LNCaP clone FGC (cell line): ENCODE measurements at places on chromosomes 6 and 20.
A peak's percentile ranks its signal among the peaks of the same experiment; 100 is the strongest.

DNA sequence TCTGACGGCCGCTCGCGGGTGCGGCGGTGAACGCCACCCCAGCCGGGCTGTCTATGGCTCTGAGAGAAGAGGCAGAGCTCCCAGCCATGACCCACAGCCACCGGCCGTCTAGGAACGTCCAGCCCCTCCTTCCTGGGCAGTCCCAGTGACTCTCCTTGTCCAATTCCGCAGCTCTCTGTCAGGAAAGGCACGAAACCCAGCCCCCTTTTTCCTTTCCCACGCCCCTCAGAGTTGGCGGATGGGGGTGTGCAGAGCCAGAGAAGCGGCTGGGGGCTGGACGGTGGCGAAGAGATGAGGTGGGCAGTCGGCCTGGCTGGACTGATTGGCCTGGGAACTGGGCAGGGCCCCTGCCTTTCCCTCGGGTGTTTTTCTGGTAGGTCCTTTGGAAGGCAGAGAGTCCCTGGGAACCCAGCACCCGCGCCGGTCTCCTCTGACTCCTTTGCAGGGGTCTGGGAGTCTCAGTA is 1.5 kb downstream of the EBF4 start:
- no peak for DNase-seq

GRCh38 chr20:52457826-52458225 is 266.2 kb upstream of the ZFP64 start:
- no peak for DNase-seq

GRCh38 chr20:25196786-25197120 is 1.2 kb downstream of the ENTPD6 start:
- no peak for DNase-seq

DNA sequence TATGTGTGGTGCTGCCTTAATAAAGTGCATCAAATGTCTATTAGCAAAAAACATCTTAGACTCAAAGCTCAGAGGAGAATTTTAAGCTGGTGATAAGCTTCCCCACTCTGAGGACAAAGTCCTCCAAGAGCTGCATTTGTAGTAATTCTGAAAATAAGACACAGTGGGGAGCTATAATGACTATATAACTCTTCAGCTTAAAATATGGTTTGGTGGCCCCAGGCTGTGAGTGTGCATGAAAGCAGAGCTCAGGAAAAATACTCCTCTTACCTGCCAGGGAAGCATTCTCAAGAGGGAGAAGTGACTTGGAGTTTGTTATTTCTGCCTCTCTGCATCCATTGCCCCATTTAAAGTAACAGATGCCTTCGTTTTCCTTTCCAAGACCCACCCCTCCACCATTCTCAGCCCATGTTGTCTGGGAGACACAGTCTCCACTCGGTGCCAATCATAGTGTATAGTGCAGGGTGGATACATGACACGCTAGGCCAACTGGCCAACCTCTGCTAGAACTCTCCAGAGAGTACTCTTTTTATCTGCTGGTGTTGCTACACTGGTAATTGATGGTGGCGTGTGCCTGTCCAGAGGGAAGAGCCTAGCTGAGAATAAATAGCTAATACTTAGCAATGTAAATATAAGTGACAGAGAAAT is 229.2 kb downstream of the PHF3 start:
- no peak for DNase-seq

DNA sequence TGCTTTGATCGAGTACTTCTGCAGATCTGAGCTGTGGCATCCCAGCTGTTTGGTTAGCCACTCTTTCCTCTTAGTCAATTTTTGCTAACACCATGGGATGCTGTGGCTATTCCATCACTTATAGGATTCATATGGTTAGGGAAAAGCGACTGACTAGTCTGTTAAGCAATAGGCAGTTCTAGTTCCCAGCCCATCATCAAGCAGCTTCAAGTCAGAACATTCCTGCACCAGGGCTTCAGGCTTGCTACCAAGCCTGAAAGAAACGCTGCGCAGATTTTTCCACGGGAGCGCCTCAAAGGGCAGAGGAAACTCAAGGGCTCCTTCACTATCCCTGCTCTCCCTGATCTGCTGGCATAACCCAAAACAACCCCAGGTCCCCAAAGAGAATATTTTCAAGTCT is 159.8 kb upstream of the SUPT3H start:
- no peak for DNase-seq

DNA sequence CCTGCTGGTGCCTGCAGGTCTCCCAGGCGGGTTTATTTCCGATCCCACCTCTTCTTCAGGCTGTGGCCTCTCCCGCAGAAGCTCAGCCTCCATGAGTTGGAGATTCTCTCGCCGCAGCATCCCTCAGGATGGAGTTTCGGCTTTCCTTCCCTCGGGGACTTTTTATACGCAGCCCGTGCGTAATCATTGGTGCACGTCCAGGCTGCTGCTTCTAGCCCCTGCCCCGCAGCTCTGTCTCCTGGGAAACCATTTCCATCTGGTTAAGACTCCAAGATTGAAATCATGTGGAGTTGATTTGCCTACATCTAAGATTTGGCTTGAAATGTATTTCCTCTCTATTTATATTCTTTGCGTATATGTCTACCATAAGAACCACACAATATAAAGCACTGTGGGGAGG is 46.7 kb upstream of the CARMIL1 start:
- no peak for DNase-seq

GRCh38 chr6:144266091-144266649 is 19.0 kb upstream of the UTRN start:
- DNase-seq: peak; percentile 55

DNA sequence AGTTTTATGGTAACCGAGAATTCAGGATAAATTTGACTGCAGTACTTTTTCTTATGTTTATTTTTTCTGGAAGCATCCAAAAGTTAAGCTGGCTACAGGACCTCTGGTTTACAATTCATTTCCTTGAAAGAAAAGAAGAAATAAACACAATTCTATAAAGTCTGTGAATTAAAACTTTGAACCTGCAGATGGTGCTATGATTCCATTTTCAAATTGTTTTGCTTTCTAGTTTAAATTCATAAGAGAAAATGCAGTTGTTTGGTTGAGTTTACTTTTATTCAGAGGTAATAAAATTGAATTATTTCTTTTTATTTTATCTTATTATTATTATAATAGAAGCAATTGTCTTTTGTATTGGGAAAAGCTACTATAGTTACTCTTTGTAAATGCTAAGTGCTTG is 1.8 kb upstream of the VIP start:
- DNase-seq: no peak

DNA sequence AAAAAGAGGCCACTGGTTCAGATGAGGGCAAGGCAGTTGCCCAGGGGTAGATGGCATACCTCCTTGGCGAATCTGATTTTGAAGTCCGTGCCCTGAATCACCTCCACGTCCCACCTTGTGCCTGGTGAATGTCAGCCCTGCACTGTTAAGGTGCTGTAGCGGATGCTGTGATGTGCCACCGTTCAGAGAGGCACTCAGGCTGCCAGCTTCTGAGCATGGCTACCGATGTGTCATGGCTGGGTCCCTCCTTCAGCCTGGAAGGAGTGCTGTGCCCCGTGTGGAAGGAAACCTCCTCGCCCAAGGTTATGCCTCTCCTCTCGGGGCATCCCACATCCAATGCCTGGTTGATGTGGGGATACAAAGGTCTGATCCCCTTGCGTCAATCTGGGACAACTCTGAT is 43.6 kb downstream of the UST start:
- no peak for DNase-seq

- DNase-seq: no peak
Measured at GRCh38 chr6:135282395-135282794, 101.3 kb downstream of the MYB start.

GRCh38 chr6:135608031-135608430 is 110.5 kb upstream of the AHI1 start:
- DNase-seq: no peak

DNA sequence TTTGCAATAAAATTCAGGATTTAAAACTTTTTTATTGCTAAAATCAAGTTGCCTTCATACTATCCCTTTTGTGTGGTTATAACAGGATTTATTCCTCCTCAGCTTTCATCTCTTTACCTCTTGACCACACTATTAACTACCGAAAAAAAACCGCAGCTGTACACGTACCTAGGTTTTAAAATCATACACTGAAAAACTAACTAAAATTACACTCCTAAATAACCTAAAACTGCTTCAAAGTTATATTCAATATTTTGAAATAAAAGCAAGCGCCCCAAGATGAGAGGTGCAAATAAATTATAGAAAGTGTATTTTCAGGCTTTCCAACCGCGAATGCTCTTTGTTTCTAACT is 1.4 kb downstream of the MPC1 start:
- DNase-seq: no peak

- no peak for DNase-seq
Measured at GRCh38 chr6:12289933-12290820, at the start of gene EDN1. EDN1 (plus strand) TSS chr6:12290361; CDS start chr6:12290630, 269 bp downstream.

- DNase-seq: no peak
Measured at GRCh38 chr20:2840967-2841531, 504 bp downstream of the VPS16 start.

DNA sequence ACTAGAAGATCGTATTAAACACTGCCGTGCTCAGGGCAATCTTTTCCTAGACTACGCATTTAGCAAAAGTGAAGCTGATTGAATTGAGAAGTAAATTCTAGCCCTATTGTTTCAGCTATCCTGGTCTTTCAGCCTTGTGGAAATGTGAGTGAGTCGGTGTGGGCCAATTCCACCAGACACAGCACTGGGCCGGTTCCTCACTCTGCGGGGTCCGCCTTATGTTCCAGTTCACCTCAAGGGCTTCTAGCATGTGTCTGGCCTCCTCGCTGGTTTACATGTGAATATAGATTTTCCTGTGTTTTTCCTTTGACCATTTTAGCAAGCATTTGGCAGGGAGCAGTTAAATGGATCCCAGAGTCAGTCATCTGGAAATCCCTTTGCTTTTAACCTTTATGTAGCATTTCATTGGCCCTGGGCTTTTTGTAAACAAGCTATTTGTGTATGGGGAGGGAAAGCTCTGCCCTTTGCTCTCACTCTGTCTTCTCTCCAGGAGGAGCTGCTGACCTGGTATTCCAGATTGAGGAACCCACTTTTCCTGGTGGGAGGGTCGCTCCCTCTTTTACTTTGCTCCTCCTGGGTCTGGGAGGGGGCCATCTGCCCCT is 12.4 kb upstream of the GTSF1L start:
- DNase-seq: no peak

- no peak for DNase-seq
Measured at GRCh38 chr6:107732461-107732860, 91.7 kb downstream of the SCML4 start.

DNA sequence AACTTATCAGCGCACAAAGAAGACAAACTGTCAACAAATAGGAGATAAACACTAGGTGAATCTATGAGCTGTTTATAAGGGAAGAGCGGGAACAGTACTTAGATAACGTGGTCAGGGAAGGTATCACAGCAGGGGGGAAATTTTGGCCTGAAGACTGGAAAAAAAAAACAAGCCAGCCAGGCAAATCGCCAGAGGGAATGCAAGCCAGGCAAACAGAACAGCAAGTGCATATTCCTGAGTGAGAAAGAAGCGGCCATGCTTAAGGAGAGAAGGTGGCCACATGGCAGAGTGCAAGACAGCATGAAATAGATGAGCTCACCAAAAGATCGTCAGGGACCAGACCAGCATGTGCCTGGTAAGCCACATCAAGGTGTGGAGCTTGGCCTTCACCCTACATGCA is 466.5 kb upstream of the ARID1B start:
- peak; percentile 67 for DNase-seq

GRCh38 chr6:2818593-2818992 is 23.1 kb downstream of the SERPINB1 start:
- no peak for DNase-seq

DNA sequence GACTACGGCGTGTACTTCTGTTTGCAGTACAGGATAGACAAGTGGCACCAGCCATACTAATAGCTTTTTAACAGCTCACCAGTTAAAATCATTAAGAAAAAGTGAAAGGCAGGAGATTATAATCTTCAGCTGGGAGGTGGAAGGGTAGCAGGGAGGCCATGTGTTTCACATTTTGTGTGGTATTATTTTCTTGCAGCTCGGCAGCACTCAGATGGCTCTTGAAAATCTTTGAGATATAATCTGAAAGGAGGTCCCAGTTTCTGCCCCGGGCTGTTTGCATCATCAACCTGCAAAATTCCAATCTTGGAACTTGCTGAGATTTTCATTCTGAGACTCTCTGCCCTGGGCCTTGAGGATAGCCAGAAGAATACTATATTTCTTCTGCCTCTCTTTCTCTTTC is 87.5 kb upstream of the HDAC2 start:
- no peak for DNase-seq

GRCh38 chr6:54288474-54288873 is 19.8 kb upstream of the TINAG start:
- no peak for DNase-seq

GRCh38 chr6:159809149-159809548 is 9.1 kb downstream of the PNLDC1 start:
- DNase-seq: no peak

GRCh38 chr6:1013656-1014430 is 298.1 kb upstream of the FOXQ1 start:
- DNase-seq: no peak

- no peak for DNase-seq
Measured at GRCh38 chr6:163745536-163746400, 331.2 kb downstream of the QKI start.

- no peak for DNase-seq
Measured at GRCh38 chr6:32151863-32152768, at the start of gene PRRT1. PRRT1 (minus strand) TSS chr6:32151939; CDS start chr6:32151827, 112 bp downstream.

GRCh38 chr6:132320007-132320406 is 81.3 kb downstream of the MOXD1 start:
- DNase-seq: no peak

GRCh38 chr20:7420345-7420744 is 519.9 kb downstream of the HAO1 start:
- DNase-seq: no peak

DNA sequence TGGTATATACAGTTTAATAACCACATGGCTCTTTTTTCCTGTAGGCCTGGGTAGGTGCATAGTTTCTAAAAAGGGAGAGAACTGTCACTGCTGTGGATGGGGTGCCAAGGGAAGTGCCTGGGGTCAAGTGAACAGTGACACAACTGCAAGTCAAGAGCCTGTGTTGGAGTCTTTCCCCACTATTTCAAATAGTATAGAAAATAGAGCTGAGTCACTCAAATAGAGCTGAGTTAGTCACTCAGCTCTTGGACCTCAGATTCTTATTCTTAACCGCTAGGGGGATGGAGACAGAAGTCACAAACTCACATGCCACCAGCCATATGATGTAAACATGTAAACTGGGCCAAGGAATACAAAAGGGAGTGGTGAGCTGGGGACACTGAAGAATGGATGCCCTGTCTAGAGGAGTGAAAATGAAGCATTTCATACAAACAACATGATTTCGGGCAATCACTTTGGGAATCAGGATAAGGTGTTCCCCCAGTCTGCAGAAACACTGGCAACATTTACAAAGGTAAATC is 2.1 kb downstream of the NQO2 start:
- peak; percentile 84 for DNase-seq
